ENCODE measurements at places on chromosomes 1 and 21.

- no peak for DNase-seq
These were observed 20.9 kb downstream of the RNF187 start for GRCh38 chr1:228507961-228508652.

DNA sequence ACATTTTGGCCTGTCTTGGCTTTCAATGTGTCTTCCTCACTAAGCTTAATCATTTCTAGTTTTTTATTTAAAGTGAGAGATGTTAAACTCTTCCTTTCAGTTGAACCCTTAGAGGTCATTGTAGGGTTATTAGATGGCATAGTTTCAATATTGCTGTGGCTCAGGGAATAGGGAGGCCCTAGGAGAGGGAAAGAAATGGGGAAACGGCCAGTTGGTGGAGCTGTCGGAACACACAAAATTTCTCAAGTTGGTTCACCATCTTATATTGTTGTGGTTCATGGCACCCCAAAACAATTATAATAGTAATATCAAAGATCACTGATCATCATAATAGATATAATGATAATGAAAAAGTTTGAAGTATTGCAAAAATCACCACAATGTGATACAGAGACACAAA lies 31.4 kb upstream of the KAZN start:
- no peak for DNase-seq

DNA sequence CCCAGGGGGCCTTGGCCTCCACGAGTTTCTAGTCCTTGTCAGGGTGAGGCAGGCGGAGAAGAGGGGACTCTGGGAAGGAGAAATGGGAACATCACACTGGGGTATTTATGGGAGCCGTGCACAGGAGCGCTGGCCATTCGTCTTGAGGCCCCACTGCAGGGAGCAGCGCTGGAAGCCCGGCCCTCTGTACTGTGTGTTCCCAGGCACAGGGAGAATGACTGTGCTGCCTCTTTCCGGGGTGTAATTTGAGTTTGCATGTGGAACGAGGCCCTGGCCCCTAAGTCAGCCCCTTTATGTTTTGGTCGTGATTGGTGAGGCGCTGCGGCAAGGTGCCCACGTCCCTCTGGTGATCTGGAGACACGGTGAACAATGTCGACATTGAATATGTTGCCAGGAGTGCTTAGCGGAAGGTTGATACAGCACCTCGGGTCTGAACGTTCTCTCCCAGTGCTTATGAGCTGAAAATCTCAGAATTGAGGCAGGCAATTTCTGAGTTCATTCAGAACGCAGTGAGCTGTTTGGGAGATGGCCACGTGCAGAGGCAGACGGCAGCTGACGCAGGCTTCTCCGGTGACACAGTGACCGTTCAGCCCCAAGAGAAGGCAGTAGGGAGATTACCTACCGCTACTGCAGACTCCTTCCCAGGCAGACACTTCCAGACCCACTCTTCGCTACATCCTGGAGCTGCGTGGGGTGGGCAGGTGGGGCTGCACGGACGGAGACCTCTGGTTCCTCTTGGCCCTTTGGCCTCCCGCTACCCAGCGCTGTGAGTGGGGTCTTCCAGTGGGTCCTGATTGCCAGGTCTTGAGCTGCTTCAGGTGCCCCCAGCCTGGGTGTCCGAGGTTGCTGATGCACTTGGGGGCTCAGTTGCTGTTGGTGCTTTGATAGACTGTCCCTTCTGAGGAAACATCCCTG lies 265.8 kb downstream of the CAMTA1 start:
- DNase-seq: no peak

- DNase-seq: no peak
These were observed 187.9 kb downstream of the SMYD3 start for GRCh38 chr1:246319083-246319714.

GRCh38 chr1:156367383-156368156 lies 1.4 kb upstream of the RHBG start:
- no peak for DNase-seq

GRCh38 chr1:211605603-211606331 lies 26.8 kb upstream of the SLC30A1 start:
- DNase-seq: no peak

- no peak for DNase-seq
These were observed 66.2 kb downstream of the SLC45A1 start for GRCh38 chr1:8384088-8384487.

DNA sequence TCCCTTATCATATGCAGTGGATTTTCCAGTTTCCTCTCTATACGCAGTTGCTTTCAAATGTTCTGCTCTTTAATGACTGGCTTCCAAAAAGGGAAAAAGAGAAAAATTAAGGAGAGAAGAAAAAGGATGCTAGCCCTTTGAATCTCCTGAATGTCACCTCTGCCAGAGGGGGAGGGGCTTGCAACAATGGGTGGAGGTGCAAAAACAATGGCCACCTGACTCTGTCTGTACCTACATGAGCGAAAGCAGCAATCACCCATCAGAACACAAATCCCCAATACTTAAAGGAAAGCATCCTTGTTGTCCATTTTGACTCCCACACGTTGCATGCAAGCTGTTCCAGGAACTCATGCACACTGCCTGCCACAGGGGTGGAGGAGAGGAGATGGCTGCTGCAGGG lies 61.2 kb downstream of the CCDC30 start:
- no peak for DNase-seq

DNA sequence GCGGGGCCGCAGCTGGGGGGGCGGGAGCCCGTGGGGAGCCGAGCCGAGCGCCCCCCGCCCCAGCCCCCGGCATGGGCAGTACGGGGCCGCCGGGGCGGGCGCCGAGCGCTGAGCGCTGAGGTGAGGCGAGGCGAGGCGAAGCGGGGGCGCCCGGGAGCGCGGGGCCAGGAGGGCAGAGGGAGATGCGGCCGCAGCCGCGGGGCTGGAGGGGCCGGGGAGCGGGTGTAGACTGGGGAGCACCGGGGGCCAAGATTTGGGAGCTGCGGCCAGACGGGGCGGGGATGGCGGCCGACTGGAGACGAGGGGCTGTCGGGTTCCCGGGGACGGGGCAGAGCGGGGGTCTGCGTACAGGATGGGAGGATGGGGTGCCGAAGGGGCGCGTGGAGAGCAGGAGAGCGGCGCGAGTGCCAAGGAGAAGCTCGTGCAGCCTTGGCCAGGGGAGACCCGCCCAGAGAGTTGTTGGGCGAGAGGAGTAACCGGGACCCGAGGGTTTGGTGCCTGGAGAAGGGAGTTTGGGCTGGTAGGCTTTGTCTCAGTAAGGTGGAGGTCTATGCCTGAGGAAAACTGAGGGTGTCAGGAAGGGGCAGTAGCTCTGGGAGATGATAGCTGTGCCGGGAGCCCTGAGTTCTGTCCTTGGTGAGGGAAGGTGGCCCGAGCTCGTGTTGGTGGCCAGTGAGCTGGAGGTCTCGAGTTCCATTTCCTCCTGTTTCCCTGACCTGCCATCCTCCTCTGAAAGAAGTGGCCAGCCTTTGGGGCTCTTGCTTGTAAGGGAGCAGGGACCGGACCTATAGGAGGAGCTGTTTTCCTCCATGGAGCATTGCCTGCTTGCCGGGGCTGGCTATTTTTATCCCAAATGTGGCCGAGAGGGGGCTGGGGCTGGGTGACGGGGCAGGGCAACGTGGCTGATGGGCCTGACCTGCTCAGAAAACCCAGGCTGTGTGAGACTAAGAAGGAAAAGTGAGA lies 539 bp downstream of the ATP8B2 start:
- DNase-seq: peak; percentile 87

DNA sequence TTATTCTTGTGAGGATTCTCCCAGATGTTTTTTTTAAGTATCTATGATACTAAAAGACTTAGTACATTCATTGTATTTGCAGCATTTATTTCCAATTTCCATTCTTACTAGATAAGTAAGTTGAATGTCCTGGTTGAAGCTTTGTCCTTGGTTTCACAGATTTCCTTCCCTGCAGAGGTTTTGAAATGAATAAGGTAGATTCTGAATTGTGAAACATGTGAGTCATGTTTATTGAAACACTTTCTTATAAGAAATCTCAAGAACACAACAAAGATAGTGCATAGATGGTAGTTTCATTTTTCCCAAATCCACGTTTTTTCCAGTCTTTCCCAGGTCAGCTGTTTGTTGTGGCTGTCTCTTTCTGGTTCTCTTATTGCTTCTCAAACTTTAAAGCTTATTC lies 24.8 kb downstream of the GABPA start:
- DNase-seq: no peak

- DNase-seq: no peak
These were observed 152.2 kb upstream of the RUNX1 start for GRCh38 chr21:35201288-35201687.

DNA sequence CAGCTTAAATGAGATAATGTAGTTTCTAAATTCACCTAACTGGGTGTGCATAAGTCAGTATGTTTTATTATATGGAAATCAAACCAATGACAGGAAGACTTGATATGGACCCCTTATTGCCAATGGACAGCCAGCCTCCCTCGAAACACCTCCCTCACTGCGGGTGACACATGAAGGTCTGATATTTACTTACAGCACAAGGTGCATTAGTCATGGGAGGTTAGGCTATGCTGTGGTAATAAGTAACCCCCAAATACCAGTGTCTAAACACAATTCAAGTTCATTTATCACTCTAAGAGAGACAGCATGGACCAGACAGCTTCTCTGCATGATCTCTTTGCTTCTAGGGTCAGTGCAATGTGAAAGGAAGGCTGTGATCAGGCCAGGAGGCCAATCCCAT lies 126.0 kb upstream of the KCNJ6 start:
- DNase-seq: no peak

- no peak for DNase-seq
These were observed 30.1 kb downstream of the CAMK1G start for GRCh38 chr1:209613400-209614150.

DNA sequence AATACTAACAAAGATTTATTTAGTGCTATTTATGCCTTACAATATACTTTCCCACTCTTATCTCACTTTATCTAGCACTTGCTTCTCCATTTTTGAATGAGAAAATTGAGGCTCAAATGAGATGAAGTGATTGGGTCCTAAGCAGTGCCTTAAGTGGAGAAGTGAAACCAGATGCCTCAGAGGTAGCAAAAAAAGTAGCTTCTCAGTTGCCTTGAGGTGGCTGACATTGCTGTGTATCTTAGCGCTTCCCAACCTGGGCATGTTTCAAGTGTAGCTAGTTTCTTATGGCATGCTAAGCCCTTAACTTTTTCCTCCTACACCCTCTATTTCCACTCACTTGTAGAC lies 390.4 kb downstream of the OMA1 start:
- no peak for DNase-seq

DNA sequence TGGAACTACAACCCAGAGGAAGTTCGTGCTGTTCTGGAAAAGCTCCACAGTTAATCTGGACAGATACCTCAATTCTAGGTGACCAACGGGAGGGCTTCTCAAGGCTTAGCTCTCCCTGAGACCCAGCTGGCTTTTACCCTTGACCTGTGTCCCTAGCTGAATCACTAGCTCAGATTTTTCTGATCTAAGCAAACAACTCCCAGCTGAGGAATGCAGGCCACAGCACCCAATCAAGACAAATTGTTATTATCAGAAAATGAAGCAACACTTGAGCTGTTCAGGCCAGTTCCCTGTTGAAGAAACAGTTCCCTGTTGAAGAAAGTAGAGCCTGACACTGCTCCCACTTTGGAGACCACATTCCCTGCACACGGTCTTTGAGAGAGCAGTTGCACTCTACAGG lies 16.0 kb downstream of the DIO1 start:
- no peak for DNase-seq

DNA sequence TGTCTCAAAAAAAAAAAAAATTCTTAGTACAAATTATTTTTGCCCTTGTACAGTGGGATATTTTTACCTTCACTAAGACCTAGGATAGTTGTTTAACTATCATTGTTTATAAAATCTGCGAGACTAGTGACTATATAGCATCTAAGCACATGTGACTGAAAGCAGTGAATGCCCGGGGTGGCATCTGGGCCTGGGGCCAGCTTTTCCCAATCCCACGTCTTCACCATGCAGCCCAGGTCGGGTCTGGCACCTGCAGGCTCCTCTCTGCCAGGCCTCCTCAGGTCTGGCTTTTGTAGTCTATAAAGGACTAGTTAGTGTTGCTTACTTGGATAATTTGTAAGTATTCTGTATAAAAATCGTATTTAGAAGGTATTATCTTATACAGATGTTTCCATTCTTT lies 40.8 kb downstream of the CBS start:
- no peak for DNase-seq

GRCh38 chr1:119794230-119794875 lies 16.9 kb downstream of the REG4 start:
- no peak for DNase-seq

DNA sequence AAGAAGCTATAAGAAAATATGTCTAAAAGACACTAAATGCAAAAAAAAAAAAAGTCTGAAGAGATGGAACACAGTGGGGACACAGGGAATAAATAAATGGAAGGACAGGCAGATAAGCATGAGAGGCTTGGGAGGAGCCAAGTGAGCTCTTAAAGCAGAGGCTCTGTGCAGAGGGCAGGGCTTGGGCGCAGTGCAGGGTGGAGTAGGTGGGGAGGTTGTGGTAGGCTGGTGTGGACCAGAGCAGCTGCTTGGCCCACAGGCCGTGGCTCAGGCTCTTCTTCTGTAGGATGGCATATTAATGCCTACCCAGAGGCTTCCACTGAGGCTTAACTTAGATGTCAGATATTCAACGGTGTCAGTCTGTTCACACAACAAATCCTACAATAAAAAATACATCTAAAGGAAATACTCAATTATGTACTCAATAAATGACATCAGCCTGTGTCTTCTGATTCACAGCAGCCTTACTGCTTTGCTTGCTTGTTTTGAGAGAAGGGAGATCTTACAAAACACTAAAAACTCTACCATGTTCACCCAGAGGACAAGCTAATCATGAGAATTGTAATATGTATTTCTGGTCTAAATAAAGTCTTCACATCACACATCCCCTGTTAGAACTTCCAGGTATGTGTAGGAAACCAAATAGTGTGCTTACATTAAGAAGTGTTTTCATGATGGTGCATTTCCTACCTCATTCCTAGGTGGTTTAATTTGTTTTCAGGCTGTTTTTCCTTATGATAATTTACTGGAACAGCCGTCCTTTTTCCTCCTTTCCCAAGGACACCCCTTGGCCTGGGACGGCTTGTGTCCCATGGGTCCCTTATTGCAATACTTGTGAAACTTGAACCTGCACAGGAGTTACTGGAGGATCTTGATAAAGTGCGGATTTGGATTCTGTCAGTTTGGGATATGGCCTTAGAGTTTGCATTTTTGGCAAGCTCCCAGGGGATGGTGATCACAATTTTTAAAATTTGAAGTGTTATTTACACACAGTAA lies 24.9 kb downstream of the DIP2A start:
- no peak for DNase-seq

- no peak for DNase-seq
These were observed 171.1 kb upstream of the CSF3R start for GRCh38 chr1:36653850-36654249.

- no peak for DNase-seq
These were observed 115.1 kb downstream of the ETS2 start for GRCh38 chr21:38920631-38921398.

DNA sequence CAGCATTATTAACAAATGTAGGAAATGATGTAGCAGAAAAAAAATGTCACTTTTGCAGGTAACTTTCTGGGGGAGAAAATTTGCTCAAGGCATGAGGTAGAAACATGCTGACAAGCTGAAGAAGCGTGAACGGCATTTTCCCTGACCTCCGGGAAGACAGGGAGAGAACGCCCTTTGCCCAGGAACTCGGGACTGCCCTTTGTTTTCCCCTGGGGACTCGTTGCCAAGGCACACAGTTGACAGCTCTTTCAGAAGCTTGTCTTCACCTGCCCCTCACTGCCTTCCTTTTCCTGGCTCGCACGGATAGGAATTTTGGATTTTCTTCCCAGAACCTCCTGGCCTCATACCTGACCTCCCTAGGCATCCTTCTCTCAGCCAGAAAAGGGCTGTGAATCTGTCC lies 52.7 kb upstream of the COA6 start:
- DNase-seq: no peak
